ENCODE measurements at places on chromosomes 5 and 9.

DNA sequence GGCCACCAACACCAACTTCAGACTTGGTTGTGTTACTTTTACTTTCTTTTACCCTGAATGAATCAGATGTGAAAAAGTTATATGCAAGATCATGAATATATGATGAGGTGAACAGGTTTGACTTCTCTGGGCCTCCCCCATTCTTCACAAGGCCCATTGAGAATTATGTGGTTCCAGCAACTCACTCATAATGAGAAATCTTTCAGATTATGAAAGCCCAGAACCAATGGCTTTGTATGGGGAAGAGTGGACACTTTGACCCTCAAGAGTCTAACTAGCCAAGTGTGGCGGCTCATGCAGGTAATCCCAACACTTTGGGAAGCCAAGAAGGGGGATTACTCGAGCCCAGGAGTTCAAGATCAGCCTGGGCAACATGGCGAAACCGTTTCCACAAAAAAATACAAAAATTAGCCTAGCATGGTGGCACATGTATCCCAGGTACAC lies 16.1 kb upstream of the LNPEP start:
- DNase-seq = no peak

DNA sequence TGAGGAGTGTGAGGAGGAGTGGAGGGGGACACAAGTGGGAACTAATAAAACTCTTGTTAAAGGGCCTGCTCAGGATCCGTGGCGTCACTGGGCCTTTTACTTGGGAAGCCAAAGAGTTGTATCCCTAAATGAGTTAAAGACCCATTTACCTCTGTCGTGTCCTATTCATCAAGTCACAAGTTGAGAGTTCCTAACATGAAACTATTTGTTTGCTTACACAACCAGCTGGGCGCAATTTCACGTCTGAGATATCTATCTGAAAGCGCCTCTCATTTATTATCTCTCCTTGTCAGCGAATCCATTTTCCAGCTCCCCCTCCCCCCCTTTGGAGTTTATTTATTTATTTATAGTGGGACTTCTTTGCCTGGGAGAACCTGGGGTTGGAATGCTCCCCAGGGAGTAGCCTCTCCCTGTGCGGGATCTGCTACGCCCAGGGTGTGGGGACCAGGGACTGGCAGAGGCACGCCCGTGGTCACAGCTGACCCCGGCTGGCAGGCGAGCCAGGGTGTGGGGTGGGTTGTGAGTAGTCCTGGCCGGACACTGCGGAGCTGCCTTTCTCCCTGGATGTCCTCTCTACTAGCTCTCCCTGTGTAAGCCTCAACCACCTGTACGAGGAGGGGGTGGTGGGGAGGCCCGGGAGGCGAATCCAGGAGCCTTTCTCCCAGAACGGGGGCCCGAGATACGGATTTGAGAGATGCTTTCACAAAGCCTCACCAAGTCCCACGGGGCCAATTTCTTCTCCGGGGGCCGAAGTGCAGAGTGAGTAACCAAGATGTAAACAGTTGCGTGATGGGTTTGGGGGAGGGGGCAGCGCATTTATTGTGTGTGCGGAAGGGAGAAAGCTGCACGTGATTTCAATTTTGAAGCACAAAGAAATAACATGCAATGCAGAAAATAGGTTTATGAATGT lies 15.3 kb downstream of the NR2F1 start:
- DNase-seq = no peak

DNA sequence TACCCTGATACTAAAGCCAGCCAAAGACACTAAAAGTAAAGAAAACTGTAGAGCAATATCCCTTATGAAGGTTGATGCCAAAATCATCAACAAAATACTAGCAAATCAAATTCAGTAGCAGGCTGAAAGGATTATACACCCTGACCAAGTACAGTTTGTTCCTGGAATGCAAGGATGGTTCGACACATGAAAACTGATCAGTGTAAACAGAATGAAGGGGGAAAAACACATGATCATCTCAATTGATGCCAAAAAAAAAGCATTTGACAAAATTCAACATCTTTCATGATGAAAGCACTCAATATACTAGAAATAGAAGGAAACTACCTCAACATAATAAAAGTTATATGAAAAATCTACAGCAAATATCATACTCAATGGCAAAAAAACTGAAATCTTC lies 43.5 kb upstream of the LRRC14B start:
- DNase-seq = no peak

DNA sequence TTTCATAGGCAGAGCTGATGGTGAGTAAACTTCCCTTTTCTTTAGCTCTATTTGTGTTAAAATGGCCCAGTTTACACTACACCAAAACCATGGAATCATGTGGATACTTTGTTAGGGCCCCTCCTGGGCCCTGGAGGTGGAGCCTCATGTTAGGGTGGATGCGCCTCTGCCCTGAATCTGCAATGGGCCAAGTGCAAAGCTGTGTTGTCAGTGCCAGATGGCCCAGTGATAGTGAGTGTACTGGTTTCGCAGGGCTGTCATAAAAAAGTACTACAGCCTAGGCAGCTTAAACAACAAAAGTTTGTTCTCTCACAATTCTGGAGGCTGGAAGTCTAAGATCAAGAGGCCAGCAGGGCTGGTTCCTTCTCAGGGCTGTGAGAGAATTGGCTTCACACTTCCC lies 64.8 kb downstream of the HSPA4 start:
- DNase-seq = no peak

- DNase-seq = no peak
Measured at GRCh38 chr9:103116246-103116645, 121.1 kb downstream of the CYLC2 start.

GRCh38 chr5:126368239-126368812 lies 54.9 kb upstream of the GRAMD2B start:
- no peak for DNase-seq

DNA sequence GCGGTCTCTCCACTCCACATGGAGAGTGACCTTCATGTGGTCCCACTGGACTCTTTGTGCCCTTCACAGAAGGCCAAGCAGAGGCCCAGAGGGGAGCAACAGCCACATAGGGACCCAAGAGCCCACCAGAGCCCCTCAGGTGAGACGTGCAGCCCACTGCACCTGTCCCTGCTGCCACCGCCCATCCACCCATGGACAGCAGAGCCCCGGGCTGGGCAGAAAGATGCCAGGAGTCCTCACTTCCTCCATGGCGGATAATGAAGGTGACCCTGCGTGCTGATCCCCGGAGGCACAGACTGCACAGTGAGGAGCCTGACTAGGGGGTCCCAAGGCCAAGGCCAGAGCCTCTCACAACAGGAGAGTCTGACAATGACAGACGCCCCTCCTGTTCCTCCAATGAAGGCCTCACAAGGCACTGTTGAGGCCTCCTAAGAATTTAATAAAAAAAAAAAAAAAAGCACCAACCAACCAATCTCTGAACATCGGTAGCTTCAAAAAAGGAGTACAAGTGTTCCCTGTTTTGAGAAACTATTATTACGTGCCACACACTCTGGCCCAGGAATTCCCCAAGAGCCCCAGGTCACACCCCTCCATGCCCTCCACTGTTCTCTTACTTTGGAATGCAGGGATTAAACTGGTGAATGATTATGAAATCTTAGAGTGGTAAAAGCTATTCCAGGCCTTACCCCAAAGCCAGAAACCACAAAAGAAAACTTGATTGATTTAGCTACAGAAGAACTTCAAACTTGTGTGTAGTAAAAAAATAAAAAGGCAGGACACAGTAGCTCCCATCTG lies 2.8 kb upstream of the PPP1R26 start:
- DNase-seq = no peak

DNA sequence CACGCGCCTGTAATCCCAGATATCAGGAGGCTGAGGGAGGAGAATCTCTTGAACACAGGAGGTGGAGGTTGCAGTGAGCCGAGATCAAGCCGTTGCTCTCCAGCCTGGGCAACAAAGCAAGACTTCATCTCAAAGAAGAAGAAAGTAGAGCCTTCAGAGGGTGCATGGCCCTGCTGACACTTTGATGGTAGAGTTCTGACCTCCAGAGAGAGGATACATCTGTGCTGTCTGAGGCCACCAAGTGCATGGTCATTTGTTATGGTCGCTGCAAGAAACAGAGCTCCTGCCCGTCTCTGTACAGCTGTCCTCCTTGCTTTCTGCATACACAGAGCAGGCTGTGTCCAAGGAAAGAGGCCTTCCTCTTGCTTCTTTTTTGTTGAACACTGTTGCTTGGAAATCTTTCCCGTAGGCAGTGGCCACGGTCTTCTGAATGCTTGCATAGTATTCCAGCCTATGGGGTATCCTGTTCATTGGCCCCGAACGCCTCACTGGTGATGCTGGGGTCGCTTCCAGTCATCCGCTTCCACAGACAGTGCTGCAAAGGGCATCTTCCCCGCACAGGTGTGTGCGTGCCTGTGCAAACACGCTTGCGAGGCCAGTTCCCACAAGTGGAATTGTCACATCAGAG lies 36.8 kb upstream of the UNC5A start:
- no peak for DNase-seq

DNA sequence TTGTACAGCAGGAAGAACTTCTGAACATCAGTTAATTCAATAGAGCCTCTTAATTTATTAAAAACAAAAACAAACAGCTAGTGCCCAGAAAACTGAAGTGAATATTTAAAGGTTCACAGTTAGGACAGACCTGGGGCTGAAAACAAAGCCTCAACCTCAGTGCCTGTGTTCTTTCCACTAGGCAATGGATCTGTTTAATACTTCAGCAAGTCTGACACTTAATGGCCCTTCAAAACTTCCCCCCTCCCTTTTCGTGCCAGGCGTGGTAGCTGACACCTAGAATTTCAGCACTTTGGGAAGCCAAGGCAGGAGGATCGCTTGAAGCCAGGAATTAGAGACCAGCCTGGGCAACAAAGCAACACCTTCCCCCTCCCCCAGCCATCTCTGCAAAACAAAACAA lies 54.5 kb upstream of the IFNK start:
- no peak for DNase-seq

DNA sequence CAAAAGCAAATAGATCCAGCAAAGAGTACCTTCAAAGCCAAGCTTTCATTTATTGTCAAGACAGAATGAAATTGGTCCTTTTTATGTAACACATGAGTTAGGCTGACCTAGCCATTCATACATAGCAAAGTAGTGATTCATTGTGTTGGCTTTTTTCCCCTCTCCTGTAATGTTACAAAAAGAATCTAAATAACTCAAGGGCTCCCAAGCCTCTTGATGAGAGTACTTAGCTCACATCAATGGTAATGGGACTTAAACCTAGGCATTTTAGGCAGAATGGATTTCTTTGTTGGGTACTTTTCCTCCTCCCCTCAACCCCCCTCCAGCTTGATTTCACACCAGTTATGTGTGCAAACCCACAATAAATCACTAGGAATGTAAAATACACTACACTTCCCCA lies 123.7 kb downstream of the EBF1 start:
- no peak for DNase-seq

DNA sequence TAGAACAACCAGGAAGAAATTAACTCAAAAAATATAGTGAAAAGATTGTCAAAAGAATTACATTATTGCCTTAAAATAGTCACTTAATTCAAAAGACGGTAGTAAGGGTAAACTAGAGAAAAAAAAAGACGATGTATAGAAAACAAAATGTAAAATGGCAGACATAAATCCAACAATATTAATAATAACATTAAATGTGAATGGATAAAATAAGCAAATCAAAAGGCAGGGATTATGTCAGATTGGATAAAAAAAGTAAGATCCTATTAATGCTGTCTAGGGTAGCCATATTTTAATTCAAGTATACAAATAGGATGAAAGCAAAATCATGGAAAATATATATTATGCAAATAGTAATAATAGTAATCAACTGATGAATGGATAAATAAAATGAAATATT lies 134.0 kb upstream of the ADCY2 start:
- no peak for DNase-seq

DNA sequence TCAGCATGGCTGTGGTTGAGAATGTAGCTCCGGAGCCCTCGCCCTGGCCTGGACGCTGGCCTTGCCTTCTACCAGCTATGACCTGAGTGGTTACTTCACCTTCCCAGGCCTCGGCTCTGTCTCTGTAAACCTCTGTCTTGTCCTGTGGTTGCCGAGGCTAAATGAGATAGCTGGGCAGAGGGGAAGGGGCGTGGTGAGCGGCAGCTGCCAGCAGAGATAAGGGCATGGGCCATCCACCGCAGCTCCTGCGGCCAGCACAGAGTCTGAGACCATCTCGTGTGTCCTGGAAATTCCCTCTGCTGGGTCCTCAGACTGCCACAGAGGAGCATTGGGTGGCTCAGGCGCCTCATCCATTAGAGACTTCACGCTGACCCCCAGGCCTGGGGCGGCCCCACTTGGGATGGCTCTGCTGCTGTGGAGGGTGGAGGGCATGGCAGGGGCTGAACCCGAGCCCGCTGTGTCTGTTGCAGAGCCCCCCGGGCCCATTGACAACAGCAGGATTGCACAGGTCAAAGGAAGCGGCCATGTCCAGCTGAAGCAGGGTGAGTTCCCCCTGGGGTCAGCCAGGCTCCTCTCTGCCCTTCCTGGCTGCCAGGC lies 43.9 kb downstream of the USP20 start:
- DNase-seq = no peak

DNA sequence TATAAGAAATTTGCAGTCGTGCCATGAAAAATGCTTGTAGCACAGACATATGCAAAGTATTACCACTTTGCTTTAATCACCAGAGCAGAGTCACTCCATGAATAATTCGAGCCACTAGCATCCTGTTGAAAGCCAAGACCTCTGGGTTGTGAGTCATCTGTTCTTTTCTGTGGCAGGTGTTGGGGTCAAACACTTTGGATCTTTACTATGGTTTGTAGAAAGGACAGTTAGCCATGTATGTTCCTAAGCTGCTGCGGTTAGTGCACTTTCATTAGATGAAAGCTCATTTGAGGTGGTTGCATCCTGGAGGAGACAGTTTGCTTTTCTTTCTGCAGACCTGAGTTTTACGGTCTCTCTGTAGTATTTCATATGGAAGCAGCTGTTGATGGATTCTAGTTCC lies 223.7 kb downstream of the DMRT2 start:
- no peak for DNase-seq

- no peak for DNase-seq
Measured at GRCh38 chr5:135711911-135712310, 122.6 kb upstream of the SLC25A48 start.

DNA sequence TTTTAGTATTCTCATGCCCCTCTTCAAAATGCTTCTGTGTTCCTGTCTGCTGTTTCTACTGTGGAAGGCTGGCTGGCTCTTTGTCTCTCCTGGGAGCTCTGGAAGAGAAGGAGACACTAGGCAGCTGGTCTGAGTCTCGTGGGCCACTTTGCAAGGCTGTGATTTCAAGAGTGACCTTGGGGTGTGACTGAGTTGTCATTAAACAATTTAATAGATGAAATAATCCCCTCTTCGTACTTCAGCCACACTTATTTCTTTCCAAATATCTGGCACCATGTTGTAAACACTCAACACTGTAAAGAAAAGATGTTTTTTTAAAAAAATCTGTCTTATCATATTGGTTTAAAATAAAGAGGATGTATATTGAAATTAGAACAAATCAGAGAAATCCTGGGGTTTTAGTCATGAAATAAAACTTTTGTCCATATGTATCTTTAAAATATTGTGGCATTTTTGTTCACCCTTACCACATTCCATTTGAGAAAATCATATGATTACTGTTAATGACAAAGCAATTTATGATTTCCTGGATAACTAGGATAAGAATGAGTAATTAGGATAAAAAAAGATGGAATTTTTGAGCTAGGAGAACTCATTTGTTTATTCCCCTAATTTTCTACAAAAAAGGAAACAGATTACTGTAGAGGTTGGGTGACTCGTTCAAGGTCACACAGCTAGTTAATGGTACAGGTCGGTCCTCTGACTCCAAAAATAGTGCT lies 200.8 kb downstream of the MAT2B start:
- DNase-seq = no peak

Measured in stimulated activated CD8-positive, alpha-beta memory T cell treated with anti-CD3 and anti-CD28 coated beads, Interleukin-7, amount 100 ng/mL, for 1 hour (primary cell).